ENCODE measurements at places on chromosomes 2 and 18.

DNA sequence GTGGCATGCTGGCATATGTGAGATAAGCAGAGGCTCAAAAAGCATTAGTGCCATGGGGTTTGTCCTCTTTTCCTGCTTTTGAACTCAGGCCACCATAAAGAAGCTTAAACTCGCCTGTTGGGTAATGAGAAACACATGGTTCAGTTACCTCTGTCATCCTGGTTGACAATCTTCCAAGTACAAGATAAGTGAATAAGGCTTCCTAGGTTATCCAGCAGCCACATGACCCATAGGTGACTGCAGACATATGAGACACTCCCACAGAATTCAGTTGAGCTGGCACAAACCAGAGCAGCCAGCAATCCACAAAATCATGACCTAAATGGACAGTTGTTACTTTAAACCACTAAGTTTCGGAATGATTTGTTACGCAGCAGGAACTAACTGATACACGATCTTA, 97.3 kb downstream of the TACR1 start:
- no peak for DNase-seq

GRCh38 chr18:48216639-48217257, 192.4 kb downstream of the ZBTB7C start:
- peak; percentile 90 for DNase-seq

DNA sequence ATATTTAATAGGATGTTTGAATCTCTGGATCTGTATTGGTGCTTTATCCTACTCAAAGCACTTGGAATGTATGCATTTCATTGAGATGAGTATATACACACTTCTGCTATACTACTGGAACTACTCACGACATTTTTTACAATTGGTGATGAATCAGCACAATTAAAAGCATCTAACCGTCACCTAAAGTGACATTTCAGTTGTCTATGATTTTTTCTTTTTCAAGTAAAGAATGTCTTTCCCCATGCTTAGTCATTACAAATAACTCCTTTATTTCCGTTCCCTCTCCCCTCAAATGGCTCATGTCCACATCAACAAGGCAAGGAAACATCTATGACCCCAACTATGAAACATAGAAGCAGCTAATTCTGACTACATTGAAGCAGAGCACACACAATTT, 77.3 kb downstream of the CLIP4 start:
- DNase-seq, result no peak

DNA sequence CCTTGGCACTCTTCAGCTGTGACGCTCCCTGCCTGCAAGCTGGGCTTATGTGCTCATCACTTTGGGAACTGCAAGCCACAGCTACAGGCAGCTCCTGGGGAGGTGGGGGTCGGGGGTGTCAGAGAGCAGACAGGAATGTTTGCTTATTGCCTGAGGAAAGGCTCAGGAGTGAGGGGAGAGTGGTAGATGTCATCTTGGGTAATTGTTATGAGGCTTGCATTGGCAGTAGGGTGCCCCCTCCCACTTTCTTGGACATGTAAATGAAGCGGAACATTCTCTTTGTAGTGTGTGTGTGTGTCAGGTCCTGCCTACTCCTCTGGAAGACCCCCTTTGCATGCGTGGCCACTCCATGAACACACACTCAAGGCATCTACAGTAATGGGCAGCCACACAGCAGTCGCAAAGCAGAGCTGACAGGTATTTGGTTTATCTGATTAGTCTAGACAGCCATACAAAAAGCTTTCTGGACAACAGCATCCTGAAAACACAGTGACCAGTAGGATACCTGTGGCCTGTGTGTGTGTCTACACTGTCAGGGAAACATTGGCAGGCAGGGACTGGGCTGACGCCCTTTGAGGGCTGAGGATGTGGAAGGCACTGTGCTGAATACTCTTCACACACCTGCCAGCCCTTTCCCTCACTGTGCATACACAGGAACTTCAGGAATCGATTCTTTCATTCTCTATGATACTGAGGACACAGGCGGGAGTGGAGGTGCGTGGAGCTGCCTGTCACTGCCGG, 17.1 kb upstream of the MC2R start:
- DNase-seq, result no peak

DNA sequence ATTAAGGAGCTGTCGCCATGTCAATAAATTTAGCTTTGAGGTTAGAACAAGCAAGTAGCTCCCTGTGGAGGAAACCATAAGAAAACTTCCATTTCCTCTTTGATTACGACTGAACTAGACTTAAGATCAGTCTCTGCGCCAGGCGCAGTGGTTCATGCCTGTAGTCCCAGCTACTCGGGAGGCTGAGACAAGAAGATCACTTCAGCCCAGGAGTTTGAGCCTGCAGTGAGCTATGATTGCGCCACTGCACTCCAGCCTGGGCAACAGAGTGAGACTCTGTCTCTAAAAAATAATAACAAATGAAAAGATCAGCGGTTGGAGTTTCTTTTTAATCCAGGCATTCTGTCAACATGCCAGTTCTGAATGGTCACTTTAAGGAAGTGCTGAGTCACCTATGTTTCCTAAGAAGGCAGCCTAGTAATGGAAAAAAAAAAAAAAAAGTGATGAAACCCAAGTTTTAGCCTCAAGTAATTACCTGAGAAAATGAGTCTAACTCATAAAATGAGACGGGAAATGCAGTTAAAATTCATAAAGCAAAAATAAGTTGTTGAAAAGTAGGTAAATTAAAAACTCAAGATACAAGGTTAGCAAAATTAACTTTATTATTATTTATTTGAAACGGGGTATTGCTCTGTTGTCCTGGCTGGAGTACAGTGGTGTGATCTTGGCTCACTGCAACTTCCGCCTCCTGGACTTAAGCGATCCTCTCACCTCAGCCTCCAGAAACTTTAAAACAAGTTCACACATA, 10.2 kb downstream of the C18orf32 start:
- no peak for DNase-seq

DNA sequence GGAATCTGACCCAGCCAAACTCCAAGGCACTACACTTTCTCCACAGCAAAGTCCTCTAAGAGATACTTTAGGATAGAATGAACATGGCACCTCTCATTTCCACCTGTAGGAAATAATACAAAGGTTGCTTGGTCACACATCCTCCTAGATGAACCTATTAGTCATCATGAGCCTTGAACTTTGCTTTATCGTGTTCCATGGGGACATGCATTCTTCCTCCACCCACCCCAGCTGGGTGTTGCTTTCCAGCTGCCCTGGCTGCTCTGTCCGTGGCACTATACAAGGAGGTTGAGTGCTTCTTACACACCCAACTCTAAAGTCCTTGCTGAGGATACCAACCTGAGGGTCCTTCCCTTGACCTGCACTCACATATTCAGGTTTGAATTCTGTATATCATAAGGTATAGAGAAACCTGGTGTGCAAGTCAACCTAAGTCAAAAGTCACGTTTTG, 52.7 kb downstream of the SPRED2 start:
- no peak for DNase-seq

- no peak for DNase-seq
Observed at GRCh38 chr18:2958819-2959298, 54.1 kb downstream of the LPIN2 start.

DNA sequence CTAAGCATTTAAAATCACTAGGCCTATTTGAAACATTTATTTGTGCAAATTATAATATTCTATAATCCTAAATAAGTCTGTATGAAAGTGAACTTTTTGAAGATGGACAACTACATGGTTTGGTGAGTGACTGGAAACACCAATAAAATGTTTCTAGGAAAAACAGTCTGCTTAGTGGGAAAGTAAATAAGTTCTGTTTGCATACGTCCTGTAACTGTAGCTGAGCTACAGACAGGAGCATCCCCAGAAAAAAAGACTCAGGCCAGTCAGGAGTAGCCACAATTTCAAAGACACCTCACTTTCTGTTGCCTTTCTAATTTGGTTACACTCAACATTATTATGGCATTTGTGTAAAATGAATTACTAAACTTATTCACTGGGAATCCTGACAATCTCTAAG, 28.4 kb upstream of the KCNJ3 start:
- DNase-seq, result no peak

DNA sequence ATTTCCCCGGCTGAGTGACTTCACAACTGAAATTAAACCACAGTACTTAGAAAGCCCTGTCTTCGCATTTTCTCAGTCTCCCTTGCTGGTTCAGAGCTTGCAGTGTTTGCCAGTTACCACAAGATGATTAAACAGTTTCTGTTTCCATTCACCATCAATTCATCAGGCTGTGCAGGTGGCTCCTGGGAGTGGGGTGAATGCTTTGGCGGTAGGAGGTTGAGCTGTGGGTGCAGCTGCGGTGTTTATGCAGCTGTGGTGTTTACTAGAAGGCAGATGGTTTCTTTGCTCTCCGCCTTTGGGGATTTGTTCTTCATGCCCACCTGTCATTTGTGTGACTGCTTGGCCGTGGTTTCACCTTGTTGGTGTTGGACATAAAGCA, 16.1 kb downstream of the ACOXL start:
- DNase-seq, result peak; percentile 74

DNA sequence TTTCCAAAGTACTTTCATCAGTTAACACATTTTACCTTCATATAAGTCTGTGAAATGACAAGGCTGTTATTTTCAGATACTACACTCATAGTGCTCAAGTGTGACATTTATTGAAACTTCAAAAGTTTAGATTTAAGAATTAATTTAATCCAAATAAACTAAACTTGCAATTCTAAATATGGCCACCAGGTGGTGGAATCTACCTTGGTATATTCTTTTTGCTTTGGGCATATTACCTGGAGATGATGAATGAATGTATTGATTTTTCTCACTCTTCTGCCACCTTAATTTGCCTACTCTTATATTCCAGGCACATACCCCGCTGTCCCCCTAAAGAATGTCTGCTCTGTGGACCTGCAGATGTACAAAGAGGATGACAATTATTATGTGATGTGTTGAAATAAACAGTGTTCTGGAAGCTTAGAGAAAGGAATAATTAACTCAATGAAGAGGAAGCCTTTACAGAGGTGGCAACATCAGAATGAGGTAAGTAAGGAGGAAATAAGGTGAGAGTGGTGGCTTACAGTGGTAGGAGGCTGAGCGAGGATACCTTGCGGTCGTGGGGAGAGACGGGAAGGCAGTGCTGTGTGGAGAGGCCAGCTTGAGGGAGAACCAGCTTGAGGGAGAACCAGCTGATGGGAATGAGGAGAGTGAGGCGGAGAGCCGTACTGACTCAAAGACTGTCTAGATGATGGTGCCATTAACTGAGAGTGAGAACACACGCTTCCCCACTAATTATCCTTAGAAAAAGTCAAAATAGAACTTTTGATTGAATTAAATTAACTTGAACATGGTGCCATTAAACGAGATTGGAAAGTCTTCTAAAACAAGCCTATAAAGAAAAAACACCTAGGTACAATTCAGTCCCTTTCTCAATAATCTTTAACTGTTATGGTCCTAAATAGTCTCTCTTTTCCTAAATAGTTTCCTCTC, 179.5 kb downstream of the CELF4 start:
- peak; percentile 34 for DNase-seq

DNA sequence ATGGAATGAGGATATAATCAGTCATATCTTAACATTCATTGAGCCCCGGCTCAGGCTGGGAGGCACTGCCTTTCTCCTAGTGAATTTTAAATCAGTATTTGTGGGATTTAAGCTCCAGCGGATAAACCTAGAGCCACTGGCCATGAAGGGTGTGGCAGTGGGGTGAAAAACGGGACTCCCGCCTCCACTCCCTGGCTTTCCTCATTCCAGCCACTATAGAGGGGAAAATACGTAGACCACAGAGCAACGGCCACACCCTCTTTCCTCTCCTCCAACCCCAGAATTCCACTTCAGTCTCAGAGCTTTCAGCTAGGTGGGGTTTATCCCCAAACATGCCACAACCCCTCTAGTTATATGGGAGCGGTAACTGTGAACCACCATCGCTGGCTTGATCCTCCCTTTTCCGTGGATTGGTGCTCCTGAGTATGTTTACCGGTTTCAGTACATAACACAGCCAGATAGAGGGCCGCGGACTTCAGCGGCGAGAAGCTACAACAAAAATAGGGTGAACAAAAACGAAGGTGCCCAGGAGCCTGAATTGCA, 70.6 kb upstream of the ITGB6 start:
- no peak for DNase-seq

DNA sequence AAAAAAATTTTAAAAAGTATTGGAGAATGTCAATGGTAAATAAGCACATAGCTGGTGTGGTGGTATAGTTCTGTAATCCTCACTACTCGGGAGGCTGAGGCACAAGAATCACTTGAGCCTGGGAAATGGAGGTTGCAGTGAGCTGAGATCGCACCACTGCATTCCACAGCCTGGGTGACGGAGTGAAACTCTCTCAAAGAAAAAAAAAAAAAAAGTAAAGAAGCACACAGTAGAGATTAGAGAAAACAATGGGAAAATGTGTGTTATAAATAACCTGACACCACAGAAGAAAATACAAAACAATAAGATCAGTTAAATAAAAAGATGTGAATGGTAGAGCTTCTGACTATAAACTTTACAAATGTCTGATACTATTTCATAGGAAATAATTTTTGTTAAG, 163.7 kb upstream of the WDSUB1 start:
- DNase-seq, result no peak

DNA sequence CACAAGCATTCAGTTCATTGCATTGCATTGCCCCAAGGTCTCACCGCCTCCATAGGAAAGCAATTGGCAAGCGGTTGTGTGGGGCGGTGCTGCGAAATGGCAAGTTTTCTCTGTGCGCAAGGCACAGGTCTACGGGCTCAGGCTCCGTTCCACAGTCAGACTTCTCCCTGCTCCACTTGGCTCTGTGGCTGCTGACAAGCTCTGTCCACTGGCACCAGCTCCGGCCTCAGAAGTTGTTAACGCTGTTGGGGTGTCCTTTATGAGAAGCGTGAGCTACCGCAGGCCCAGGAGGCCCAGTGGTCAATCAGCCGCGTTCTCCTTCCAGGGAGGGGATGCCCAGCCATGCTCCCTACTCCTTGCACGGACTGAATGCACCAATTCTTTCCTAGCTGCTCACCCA, 87.0 kb upstream of the GATA6 start:
- no peak for DNase-seq

DNA sequence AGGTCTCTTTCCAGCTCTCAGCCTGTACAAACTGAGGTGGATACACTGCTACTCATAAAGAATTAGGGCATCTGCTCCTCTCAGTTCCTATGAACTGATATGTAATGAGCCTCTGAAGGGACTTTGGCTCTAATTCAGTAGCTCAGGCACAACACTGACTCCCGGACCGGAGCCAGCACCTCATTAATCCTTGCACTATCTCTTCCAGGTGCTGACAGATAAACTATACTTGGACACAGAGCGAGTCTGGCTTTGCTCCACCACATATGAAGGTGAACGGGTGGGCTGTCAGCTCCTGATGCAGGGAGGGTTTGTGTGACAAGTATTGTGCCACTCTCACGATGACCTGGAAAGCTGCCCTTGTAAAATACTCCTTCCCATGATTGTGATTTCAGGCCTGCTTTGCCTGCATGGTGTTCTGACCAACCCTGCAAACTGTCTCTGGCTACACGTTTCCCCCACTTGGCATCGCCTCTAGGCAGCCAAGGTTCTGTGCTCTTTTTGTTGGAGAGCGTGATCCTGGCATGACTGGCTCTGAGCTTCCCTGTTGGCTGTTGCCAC, 111.6 kb upstream of the LMAN1 start:
- no peak for DNase-seq

All from NCI-H2107 (cell line).